AG04450 (cell line): ENCODE measurements at places on chromosomes 7 and 10. TPM values are rescaled to one million over a fixed set of nuclear protein-coding genes. Genes with fewer than 3 reads are reported as not detected.

DNA sequence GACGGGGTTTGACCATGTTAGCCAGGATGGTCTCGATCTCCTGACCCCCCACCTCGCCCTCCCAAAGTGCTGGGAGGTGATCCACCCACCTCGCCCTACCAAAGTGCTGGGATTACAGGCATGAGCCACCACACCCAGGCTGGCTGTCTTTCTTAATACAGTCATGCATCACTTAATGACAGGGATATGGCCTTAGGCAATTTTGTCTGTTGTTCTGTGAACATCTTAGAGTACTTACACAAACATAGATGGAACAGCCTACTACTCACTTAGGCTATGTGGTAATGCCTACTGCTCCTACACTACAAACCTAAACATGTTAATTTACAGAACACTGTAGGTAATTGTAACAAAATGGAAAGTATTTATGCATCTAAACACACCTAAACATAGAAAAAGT, 106.6 kb upstream of the KCNMA1 start:
- DNase-seq, result no peak

DNA sequence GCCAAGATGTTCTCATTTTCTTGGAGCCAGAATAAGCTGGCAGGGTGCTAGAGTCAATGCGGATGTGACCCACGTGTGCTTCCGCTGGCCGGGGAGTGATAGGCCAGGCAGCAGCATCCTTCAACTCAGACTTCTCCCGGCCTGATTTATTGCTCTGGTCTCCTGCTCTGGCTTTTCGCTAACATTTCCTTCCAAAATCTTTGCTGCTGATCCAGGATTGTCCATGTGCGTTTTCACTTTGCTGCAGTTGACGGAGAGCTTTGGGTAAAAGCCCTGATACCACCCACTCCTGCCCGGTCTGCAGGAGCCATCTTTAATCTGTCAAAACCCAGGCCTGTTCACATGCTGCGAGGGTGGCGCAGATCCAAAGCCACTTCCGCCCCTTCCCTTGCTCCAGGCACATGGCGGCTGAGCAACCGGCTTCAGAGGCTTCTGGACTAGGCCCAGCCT, 106.8 kb downstream of the CYP26A1 start:
- DNase-seq, result no peak

DNA sequence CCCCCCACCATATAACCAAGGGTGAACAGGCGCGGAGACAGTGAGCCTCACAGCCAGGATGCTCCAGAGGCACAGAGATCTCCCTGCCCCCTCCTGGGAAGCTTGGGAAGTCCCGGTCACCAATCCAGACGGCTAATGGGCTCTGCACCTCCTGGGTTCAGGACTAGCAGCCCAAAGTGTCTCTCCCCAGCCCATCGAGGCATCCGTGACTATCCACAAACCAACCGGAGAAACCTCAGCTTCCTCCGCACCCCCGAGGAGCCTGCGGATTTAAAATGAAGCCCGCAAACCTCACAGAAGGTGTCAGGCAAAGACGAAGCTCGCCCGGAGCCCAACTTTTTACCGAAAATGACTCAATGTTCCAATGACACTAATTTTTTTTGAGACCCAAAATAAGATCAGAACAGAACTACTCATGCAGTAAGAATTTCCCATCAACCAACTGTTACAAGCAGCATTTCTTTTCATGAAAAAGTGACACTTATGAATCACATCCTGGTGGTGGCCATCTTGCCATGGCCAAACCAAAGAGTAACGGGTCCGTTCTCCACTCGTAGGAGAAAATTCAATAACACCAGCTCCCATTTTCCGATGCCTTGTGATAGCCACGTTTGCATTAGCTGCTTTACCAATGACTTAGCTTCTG, 6.0 kb downstream of the PDGFA start:
- no peak for DNase-seq

GRCh38 chr10:110498982-110499795, 1.5 kb downstream of the DUSP5 start:
- DNase-seq, result peak; percentile 44

- DNase-seq, result no peak
Observed at GRCh38 chr7:75985009-75985517, 9.3 kb downstream of the TMEM120A start.

DNA sequence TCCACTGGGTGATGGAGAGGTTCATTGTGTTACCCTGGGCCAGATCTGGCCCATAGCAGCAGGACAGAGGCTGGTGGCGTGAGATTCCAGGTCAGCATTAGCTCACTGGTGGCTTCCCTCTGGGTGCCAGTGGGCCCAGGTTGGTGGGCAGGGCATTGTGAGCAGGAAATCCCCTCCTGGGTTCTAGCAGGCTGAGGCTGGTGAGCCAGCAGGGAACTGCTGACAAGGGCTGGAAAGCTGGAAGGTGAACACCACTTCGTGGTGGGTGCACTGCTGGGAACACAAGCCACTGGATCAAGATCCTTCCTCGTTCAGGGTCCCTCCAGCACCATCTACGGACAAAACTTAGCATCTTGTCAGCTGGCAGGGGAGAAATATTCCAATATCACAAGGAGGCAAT, 259.2 kb upstream of the FZD1 start:
- DNase-seq, result no peak

DNA sequence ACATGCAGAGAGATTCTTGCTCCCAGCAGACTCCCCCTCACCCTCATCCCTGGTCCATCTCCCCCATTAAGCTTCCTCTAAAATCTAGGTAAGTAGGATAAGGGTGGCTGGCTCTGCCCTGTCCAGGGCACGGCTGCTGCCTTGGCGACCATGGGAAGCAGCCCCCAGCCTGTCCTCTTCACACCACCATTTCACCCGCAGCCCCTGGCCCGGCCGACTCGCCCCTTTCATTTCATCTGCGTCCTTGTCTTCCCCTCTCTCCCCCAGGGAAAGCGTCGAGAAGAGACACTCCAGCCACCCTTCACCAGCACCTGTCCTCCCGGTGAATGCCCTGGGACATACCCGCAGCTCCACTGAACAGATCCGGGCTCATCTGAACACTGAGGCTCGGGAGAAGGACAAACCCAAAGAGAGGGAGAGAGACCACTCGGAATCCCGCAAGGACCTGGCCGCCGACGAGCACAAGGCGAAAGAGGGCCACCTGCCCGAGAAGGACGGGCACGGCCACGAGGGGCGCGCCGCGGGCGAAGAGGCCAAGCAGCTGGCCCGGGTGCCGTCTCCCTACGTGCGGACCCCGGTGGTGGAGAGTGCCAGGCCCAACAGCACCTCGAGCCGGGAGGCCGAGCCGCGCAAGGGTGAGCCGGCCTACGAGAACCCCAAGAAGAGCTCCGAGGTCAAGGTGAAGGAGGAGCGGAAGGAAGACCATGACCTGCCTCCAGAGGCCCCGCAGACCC, 342.3 kb upstream of the GALNT17 start:
- no peak for DNase-seq

Gene HHEX
- polyA plus RNA-seq, result 13.6 and 14.0 TPM in 2 replicates

Gene EGFR
- polyA plus RNA-seq, result 59.0 and 62.6 TPM in 2 replicates

Gene C10orf67
- polyA plus RNA-seq, result 0.10 and 0.14 TPM in 2 replicates
